ENCODE measurements at places on chromosomes 7 and 10.

DNA sequence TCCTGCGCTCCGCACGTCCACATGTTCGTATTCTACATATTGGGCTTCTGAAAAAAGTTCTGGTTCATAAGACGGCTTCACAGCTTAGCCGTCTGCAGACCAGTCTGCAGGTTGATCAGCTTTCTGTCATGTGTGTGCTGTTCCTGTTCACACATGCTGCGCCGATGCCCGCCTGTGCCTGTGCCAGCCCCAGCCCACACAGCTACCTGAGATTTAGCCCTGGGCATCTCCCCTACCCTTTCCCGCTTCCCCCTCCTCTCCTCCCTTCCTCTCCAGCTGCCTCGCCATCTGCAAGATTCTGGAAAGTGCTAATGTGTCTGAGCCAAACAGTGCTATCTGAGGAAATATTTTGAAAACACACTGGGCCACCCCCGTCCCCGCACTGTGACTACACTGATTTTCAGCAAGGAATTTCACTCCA, 7.1 kb downstream of the CHST3 start:
- no peak for DNase-seq

GRCh38 chr7:140673774-140674155, 1.0 kb downstream of the ADCK2 start:
- DNase-seq: no peak

DNA sequence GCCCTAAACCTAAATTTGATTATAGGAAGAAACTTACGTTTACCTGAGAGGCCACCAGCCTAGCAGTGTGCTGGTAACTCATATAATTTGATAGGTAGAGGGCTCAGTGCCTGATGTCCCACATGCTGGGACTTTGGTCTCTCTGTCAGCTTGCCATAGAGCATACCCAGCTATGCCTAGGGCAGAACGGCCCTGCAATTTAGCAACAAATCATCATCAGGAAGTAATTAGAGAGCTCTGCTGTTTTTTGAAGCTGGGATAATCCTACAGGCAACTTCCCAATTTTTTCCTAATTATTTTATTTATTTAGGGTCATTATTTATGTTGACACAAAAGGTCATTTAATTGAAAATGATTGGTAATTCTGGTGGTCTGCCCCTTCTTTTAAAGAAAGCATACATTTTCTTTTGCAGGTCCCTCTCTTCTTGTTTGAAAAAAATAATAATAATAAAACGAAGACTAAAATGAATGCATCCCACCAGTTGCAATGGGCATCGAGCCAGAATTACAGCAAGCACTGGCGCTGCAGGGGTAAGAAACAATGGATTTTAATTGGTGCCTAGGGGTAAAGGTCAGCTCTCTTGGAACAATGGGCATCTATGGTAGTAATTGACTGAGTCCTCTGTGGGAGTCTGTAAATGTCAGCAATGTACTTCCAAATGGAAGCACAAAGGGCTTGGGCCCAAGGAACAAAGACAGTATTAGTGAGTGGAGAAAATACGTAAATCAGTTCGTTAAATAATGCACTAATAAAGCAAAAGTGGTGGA, 348.0 kb downstream of the SORCS1 start:
- DNase-seq: no peak

DNA sequence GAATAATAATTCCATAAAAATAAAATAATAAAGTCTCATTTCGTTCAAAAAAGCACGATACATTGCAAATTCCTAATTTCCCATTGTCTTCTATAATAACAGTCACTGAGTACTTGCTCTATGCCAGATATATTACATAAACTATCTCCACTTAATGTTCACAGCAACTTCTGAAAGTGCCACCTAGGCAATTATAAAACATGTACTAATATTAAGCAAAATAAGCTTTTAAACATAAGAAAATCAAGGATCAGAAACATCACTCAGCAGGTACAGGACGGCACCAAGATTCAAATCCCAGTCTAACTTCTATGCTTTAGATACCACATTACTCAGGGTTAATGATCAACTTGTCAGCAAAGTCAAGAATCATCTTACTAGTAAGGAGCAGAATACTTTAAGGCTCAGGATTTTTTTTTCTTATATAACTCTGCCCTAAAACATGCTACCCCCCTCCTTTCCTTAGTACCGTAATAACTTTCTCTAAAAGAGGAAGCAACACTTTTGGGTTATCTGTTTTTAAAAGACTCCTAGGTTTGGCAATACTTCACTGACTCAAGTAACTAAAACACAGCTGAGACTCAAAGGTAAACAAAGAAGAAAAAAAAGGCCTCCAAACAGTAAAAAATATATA, 51.3 kb downstream of the USP6NL start:
- no peak for DNase-seq

DNA sequence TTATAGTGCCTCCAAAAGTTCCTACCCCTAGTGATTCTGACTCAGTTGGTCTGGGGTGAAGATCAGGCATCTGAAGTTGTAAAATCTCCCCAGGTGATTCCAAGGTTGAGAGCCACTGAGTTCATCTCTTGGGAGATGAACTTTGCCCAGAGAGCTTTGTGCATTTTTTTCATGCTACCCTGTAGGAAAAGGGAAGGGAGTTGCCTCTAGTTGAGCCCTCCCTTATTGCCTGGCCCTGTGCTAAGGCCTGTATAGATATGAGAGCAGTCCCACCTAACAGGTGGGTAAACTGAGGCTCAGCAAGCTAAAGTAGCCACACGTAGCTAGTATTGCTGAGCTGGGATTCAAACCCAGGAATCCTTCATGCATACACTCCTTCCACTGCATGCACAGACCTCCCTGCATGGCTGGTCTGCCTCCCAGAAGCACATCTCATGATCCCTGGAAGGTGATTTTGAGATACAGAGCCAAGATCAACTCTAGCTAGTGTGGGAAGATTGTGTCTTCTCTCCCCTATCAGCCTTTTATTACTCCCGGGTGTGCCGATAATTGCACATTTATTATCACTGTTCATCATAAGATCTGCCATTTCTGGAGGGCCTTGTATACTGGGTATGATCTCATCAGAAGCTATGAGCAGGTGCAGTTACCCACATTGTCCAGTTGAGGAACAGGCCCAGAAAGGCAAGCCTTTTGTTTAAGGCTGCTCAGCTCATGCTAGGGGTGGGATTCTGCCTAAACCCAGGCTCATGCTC, 47.0 kb downstream of the TBATA start:
- DNase-seq: no peak

DNA sequence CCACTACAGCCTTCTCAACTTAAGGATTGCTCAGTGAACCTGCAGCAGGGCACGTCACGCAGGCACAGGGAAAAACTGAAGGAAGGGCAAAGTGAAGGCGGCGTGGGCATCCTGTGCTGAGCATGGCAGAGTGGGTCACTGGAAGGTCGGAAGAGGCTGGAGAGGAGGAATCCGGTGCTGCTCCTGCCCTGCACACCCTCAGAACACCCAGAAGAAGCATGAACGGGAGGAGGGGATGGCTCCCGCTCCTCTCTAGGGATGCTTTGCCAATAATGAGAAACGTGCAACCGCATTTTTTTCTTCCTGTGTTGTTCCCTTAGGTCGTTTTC, 175.1 kb downstream of the TNS3 start:
- no peak for DNase-seq

DNA sequence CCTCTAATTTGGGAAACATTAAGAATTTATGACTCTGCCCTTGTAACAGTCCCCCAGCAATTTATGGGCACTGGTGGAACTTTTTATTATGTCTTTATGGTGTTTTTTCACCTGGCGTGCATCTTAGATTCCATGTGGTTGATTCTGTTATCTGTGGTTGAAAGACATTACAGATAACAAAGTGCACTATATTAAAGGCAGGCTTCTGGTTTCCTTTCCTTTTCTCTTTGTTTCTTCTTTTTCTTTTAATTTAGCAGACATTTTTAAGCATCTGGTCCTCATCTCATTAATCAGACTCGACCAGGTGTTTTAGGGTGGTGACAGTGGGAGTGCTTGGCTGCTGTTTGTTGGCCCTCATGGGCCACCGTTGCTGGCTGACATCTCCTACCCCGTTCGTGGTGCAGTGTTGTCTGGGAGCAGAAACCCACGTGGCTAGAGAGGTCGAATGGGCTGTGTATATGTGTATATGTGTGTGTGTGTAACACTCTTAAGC, 77.4 kb downstream of the LRMDA start:
- no peak for DNase-seq

DNA sequence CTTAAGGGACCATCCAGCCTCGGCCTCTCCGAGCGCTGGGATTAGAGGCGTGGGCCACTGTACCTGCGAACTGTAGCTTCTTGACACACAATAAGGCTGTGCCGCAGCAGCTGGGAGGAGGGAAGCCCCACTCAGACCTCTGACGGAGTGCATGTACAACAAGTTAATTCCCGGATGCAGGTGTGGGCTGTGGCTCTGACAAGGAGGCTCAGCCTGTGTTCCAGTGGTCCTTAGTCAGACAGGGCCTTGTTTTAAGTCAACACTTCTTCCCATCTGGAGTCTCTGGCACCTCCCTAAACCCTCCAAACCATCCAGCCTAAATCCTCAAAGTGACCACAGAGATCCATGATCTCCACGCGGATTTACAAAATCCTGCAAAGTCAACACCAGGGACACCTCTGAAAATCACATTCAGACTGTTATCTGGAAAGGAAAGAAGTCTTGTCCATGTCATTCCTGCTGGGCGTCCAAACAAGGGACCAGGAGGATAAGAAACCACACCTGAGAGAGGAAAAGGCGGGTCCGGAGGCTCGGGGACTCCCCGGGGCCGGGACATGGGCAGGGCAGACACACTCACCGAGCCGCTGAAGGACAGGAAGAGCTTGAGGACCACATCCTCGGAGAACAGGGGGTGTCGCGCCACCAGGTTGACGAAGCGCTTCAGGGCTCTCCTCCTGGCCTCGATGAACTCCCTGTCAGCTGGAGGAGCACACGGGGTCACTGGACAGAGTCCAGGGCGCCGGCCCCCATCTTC, 29.4 kb downstream of the NUDT1 start:
- DNase-seq: no peak

DNA sequence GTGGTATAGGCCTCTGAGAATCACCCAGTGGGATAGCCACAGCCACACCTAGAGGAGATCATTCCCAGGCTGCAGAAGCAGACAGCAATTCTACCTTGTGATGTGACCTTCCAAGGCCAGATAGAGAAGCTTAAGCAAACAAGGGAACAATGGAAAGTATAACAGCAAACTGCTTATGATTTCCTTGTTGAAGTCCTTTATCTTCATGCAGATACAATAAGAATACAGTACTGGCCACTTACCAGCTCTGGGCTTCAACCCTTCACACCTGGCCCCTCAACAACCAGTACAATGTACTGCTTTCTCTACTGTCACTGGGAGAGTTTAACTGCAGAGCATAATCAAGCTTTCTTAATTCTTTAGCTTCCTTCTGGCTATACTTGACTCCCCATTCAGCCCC, 22.6 kb upstream of the DDX50 start:
- no peak for DNase-seq

DNA sequence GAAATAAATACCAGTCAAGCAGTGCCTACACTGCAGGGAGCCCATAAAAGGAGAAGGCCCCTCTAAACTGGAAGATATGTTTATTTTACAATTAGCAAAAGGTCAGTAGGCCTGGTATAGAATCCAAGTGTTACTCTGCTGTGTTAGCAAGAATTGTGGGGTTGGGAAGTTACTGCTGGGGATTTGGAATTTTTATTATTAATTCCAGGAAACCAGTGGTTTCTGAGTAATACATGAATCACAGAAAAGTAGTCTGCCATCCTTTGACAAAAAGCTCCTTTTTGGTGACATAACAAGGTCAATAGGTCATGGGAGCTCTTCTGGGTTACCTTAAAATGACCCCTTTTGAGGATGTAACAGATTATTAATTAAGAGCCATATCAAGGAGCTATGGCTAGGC, 67.4 kb downstream of the ZNF92 start:
- DNase-seq: no peak

DNA sequence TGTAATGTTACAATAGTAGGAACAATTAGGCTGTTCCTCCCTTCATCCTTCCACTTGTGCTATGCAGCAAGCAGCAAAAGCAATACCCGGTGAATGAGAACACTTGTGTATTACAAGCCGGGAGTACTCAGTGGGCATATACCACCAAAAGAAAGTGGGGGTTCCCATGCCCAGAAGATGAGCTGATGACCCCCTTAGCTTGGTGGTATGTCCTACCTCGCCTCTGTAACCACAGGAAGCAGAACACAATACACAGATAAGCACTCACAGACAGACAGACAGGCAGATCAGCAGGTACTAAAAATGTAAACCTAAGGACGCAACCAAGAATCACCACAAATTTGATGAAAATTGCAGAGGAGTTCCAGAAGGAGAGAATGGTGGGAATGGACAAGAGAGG, 15.5 kb upstream of the KIF20B start:
- no peak for DNase-seq

DNA sequence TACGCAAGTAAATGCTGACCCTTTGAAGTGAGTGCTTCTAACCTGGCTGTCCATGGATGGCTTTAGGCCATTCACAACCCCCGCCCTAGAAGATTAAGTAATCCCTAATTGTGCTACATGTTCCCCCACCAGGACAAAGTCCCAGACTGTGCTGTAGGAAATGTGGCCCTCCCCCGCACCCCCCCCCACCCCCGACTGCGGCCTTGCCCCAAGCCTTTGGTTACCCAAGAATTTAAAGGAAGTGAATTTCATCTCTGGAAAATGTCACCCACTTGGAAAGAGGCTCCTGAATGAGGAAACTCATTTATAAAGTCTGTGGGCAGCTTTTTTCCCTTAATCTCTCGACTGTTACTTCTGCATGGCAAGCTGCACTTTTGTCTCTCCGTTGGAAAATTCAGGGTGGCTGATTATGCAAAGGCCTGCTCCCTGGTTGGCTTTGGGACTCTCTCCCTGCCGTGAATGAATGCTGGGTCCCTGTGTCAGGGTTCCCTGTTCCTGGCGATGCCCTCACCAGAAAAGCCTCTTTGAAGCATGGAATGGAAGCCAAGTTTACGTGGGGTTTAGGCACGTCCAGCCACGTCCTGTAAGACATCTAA, 31.4 kb upstream of the AQP1 start:
- DNase-seq: no peak
